ENCODE measurements at places on chromosomes 11 and 22.

DNA sequence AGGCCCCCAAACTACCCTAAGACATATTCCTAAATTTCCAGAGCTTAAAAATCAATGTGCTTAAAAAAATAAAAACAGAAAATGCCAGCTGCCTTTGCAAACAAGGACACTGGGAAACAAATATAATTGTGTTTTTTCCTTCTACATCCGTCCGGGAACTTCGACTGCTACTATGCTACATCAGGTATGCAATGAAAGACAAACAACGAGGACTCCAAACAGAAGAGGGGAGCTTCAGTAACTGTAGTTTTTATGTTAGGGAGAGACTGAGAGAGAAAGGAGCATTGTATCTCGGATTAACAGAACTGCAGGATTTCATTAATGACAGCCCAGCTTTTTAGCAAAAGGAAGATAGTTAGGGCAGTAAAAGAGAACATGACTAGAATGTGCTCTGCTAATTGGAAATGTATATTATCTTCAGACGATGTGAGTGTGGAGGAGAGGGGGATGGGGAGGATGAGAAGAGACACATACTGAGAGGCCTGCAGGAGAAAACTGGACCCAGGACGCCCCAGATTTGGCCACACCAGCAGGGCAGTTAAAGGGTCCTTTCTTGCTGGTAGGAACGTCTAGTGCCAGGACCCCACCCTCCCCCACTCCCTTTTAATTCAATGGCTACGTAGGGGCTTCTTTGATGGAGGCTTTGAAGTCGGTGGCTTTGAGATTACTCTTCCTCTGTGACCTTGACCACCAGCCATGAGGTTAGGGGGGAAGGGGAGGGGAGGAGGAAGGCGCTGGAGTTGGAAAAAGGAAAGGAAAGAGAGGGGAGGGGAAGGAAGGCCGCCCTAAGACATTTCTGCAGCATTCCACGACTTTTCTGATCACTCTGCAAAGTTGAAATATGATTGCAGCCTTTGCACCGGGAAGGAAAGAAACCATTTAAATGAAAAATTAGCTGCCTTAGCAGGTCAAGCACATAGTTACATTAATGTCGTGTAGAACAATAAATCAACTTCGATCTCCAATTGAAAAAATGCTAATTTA is 187.1 kb downstream of the BLID start:
- DNase-seq = no peak

DNA sequence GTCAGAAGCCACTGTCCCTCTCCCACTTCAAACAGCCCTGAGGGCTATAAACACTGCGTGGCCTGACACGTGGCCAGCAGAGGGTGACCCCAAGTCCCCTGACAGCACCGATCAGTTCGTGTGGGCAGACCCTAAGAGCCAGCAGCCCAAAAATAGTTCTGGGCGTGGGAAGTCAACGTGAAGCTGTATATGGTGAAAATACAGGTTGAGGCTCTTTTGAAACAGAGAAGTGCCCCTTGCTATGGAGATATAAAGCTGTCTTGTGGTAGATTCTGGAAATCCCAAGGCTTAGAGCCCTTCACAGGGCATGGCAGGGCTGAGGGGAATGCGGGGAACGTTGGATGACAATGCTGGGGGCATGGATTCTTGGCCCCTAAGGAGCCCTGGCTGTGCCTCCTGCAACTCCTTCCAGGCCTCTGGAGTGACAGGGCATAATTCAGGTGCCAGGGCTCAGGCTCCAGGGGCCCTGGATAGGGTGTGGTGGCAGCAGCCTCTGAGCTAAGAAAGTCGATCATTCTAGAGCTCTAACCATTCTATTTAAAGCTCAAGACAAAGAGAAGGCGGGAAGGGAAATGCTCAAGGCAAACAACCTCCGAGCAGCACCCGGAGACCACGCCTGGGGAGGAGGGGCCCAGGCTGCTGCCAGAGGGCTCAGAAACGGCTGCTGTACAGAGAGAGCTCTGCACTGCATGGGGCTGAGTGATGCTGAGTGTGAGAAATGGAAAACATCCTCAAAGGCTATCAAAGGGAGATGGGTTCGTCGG is 60.4 kb upstream of the CD5 start:
- no peak for DNase-seq

DNA sequence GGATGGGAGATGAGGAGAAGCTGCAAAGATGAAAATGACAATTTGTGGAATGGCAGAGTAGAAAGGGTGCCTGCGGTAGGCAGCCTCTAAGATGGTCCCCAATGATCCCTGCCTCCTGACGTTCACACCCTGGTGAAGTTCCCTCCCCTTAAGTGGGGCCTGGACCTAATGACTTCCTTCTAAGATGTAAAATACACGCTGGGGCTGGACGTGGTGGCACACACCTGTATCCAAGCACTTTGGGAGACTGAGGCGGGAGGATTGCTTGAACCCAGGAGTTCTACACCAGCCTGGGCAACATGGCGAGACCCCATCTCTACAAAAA is 60.7 kb upstream of the CREB3L1 start:
- DNase-seq = no peak

DNA sequence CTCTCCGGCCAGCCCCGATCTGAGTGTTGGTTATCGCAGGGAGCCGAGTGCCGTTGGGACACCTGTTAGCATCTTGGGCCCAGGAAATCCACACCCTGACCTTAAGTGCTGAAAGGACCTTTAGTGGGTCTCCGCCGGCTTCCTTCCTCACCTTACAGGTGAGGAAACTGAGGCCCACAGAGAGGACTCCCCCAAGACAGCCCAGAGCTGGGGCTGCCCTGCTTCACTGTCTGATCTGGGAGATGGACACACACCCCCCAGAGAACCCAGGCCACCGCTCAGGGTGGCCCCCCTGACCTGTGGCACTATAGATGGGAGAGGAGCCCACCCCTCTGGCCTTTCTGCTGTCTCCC is 73.6 kb downstream of the FBLN1 start:
- no peak for DNase-seq

DNA sequence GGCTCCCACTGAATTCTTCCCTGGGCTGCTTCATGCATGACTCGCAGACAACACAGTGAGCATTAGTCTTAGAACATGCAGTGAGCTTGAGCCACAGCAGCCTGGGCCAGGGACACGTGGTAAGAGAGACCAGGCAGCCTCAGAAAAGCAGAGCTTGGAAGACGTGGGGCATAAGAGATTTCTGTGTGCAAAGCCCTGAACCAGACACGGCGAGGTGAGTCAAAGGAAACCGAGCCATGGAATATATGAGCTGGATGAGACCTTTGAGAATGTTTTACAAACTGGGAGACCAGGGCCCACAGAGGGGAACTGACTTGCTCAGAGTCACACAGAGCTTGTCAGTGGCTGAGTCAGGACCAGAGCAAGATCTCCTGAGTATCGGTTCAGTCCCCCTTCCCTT is 8.5 kb upstream of the FXYD6 start:
- no peak for DNase-seq

- DNase-seq = no peak
Measured at GRCh38 chr22:42313804-42314581, 43.5 kb upstream of the TCF20 start.

DNA sequence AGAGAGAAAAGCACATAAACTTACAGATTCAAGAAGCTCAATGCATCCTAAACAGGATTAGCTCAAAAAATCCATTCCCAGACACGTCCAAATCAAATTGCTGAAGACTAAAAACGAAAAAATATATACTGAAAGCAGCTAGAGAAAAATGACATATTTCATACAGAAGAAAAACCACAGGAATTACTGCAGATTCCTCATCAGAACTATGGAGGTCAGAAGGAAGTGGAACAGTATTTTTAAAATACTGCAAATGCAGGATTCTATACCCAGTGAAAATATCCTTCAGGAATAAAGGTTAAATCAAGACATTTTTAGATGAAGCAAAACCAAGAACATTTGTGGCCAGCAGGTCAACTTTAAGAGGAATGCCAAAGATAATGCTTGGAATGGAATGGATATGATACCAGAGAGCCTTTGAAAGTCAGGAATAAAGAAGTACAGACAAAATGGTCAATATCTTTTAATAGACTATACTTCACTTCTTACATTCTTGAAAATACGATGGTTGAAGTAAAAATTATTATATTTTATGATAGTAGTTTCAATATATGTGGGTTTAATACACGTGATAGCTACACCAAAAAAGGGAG is 352.9 kb downstream of the CTTN start:
- DNase-seq = no peak

- DNase-seq = no peak
Measured at GRCh38 chr11:82996966-82997606, 74.6 kb downstream of the RAB30 start.

- no peak for DNase-seq
Measured at GRCh38 chr11:115458877-115459276, 45.3 kb downstream of the CADM1 start.

DNA sequence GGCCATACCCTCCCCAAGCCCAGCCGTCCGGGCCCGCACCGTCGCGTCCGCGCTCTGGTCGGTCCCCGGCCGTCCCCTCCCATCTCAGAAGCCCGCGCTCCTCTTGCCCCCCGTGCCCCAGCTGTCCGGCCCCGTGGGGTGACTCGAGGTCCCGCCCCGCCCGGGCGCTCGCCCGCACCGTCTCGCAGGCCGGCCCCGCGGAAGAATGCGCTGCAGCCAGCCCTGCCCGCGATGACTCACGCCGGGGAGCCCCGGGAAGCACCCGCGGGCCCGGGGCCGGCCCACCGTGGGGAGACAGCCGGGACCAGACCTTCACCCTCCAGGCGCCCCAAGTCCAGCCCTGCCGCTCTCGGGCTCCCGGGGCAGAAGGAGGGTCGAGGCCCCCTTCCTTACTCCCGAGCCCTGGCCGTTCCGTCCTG is 320 bp upstream of the PHLDA2 start:
- DNase-seq = peak; percentile 51

DNA sequence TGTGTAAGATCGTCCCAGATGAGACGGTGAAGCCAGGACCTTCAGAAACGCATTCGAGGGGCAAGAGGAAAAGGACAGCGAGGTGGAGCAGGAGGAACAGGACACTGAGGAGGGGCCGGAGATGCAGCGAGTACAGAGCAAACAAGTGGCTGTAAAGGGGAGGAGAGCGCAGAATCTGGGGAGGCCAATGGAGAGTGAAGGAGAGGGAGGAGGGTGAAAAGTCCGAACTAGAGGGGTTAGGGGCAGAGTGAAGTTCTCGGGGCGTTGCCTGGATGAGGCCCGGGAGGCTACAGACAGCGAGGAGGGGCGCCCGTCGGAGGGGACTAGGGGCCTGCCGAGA is 8.8 kb upstream of the PPIL2 start:
- DNase-seq = no peak

GRCh38 chr11:66910669-66911068 is 47.5 kb downstream of the PC start:
- no peak for DNase-seq

- no peak for DNase-seq
Measured at GRCh38 chr11:70193411-70194292, 9.4 kb upstream of the FADD start.

- no peak for DNase-seq
Measured at GRCh38 chr11:65362320-65362931, 7.9 kb downstream of the TIGD3 start.

DNA sequence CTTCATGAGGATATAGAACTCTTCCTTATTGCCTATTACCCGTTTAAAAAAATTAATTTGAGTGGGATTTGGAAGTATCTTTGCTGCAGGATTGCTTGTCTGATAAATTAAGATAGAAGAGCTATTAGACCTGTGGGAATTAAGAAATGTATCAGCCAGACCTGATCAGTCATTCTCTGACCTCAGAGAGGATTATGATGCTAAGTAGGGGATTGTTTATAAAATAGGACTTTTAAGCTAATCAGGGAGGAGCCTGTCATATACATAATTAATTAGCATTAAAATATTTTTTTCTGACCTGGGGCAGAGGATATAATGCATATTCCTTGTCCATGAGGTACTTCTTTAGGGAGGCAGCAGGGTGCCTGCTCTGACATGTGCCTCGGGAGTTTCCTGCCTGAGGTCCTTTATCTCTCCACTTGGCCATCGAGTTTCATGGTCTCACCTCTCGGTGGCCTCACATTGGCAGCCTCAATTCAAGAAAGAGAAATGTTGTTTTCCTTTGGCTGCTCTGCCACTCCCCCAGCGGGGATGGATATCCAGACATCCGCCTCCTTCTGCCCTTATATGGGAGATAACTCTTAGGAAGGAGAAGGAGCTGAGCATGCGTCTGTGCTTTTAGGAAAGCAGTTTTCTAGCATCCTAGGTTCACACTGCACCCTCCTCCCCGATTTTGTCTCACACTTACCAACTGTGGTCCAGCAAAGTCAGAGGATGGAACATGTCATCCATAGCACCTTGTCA is 41.1 kb downstream of the DIXDC1 start:
- DNase-seq = no peak
